Hematopoietic multipotent progenitor cell treated with erythropoietin and hydrocortisone succinate and interleukin-3 and kit ligand, for 8 days (in vitro differentiated cells): ENCODE measurements at places on chromosomes 2 and 18.

DNA sequence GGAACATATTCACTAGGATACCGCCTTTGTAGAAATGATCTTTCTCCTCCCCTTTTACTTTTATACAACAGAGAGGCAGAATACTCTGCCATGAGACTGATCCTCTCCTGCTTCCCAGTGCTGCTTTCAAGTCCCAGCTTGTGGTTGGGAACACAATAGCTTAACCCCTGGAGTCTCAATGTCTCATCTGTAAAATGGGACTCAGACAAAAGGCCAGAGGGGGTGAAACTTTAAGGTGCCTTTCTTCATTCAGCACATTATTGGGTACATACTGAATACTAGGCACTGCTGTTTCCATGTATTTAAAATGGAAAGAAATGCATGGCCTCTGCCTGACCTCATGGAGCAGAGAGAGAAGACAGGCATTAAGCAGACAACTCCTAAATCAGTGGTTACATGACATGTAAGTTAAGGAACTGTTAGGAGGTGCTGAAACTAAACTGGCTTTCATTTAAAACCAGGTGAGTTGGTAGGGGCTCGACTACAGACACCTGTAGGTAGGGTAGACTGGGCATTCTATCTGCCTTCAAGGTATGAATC, 53.8 kb downstream of the MAP4K4 start:
- no peak for DNase-seq

- no peak for DNase-seq
Measured at GRCh38 chr2:158743879-158744278, 51.2 kb upstream of the DAPL1 start.

- no peak for DNase-seq
Measured at GRCh38 chr18:9708434-9709303, 568 bp downstream of the RAB31 start.

DNA sequence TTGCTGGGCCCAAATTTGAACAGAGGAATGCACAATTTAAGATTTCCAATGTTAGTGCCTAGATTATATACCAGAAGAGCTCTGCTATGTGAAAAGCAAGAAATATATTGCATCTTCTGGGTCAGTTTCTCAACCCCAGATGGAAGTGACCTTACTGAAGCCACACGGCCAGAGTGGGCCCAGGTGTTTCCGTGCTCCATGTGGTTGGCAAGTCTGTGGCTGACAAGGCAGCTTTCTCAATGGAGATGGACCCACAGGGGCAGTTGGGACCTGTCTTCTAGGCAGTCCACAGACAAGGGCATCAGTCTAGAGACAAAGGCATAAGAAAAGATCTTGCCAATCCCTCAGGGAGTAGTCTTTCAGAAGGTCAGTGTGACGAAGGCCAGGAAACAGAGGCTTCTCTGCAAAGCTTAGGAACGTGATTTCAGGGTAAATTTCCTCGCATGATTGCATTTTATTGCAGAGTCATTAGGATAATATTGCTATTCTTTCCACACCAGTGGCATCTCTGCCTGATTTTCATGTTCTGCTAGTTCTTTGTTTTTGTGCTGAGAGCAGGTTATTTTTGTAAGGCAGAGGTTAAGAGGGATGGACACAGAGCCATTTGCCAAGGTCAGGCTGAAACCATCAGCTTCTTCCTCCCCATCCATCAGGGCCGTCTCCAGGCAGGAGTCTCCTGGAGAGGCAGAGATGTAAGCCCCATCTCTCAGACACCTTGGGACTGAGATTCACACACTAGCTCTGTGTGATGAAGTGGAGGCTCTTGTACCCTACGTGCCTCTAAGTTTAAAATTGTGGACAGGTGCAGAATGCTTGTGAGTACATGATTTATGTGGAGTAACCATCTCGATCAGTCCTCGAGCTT, 202.1 kb downstream of the ANKRD30B start:
- DNase-seq, result no peak

DNA sequence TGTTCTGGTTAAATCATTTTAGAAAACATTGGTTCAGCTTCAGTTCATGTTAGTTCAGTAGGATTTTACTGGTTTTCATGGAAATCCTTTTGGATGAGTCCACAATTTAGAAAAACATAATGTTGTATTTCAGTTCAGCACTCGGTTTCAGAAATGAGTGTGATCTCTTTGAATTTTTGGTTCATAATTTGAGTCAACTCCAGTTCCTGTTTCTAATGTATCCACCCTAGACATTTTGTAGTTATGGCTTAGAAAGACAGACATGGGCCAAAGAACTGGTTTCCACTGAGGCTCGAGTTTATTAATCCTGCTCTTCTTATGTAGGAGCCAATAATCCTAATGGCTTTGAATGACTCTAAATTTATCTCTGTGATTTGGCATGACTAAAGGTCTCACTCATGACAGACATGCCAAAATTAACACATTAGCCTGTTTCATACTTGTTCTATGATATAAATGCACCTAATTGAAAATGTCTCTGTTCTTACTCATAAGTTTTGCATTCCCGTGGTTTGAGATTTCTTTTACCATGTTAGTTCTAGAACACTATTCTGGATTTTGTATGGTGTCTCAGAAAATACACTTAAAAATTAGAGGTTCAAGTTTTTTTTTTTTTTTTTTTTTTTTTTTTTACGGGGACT, 82.3 kb upstream of the SPRED2 start:
- DNase-seq, result no peak

DNA sequence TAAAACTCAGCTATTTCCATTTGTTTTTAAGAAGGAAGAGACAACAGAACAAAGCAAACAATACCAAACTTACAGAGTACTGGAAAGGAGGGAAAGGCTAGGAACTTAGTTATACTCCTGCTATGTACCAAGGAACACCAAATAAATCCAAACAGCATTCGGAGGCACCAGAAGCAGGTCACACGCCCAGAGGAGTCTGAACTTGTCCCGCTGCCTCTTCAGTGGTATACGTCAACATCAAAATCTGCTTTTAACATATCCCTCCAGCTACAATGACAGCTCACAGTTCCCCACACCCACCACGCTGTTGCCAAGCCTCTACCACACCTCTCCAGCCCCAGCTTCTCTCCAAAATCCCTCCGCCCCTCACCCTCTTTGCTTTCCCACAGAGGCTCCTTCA, 17.3 kb downstream of the C2orf76 start:
- DNase-seq, result no peak
